Kidney epithelial cell (primary cell): ENCODE measurements at places on chromosomes 16 and 17. TPM values are rescaled to one million over a fixed set of nuclear protein-coding genes. Genes with fewer than 3 reads are reported as not detected.

DNA sequence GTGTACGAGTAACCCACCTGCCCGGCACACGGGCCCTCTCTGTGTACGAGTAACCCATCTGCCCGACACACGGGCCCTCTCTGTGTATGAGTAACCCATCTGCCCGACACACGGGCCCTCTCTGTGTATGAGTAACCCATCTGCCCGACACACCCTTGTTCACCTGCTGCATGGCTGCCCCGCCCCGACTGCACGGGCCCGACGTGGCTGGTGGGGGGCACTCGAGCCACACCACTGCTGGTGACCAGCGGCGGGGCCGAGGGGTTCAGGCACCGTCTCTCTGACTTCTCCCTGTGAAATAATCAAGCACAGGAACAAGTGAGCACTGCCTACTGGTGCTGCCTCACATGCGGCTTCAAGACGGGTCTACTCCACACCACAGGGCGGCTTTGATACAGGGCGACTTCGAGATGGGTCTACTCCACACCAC lies 22.1 kb downstream of the MAP1LC3B start:
- DNase-seq = no peak

DNA sequence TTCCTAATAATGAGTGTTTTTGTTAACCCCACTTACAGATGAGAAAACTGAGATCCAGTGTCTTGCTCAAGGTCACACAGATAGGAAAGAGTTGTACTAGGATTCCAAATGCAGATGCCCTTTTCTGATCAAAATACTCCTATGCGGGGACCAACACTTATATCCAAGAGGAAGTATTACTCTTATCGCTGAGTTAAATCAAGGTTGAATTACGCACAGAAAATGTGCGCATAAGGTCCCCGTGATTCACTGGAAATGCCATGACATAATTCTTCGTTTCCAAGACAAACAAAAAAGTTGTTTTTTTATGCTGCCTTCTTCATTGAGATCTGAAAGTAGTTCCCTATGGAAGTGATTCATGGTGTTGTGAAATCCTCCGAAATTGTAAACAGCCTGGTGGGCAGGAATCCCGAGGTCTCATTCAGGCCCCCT lies 463.8 kb upstream of the HSBP1 start:
- DNase-seq = peak; percentile 14

GRCh38 chr16:64791756-64792155 lies 330.1 kb downstream of the CDH11 start:
- no peak for DNase-seq

GRCh38 chr16:78487471-78487870 lies 388.0 kb downstream of the WWOX start:
- no peak for DNase-seq

GRCh38 chr17:1644493-1645206 lies 882 bp downstream of the SCARF1 start:
- DNase-seq = no peak

DNA sequence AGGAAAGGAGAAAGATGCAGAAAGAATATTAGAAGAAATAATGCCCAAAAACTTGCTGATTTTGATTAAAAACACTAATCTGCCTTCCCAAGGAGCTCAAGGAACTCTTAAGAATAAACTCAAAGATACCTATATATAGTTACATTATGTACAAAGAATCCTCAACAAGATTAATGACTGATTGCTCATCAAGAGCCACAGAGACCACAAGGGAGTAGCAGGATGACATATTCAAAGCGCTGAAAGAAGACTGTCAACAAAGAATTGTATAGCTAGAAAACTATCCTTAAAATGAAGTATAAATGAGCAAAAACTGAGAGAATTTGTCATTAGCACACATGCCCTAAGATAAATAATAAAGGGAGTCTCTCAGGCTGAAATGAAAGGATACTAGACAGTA lies 6.2 kb downstream of the LPCAT2 start:
- no peak for DNase-seq

DNA sequence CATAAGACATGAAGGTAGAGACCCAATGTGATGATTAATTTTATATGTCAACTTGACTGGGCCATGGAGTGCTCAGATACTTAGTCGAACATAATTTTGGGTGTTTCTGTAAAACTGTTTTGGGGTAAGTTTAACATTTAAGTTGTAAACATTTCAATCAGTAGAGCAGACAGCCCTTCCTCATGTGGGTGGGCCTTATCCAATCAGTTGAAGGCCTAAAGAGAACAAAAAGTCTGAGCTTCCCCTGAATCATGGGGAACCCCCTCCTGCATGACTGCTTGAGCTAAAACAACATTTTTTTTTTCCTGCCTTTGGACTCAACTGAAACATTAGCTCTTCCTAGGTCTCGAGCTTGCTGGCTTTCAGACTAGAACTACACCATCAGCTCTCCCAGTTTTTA lies 327.3 kb upstream of the SOX9 start:
- DNase-seq = no peak

DNA sequence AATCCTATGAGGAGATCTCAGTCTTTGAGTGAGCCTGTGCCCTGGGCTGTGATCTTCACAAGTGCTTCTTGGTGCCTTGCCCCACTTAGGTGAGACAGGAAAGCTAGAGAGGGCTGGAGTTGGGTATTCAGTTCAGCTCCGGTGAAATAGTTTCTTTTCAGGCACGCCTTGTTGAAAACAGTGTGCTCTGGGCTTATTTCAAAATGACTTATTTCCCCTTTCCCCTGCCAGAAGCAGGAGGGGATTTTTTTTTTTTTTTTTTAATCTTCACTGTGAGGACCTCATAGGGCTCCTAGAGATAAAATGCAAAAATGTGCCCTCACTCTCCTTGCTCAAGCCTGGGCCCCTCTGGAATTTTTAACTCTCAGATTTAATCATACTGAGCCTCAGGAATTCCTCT lies 27.2 kb downstream of the MOSMO start:
- no peak for DNase-seq

Gene PRAC1
- not detected in 2 replicates for total RNA-seq

Gene MYH2
- total RNA-seq = not detected in 2 replicates

Gene HLF
- total RNA-seq = 0.25 and 0.34 TPM in 2 replicates

Gene MC1R
- total RNA-seq = 1.5 and 3.0 TPM in 2 replicates

Gene MAPT
- 0.25 and 1.0 TPM in 2 replicates for total RNA-seq
